ENCODE measurements at places on chromosomes 7 and 10.

DNA sequence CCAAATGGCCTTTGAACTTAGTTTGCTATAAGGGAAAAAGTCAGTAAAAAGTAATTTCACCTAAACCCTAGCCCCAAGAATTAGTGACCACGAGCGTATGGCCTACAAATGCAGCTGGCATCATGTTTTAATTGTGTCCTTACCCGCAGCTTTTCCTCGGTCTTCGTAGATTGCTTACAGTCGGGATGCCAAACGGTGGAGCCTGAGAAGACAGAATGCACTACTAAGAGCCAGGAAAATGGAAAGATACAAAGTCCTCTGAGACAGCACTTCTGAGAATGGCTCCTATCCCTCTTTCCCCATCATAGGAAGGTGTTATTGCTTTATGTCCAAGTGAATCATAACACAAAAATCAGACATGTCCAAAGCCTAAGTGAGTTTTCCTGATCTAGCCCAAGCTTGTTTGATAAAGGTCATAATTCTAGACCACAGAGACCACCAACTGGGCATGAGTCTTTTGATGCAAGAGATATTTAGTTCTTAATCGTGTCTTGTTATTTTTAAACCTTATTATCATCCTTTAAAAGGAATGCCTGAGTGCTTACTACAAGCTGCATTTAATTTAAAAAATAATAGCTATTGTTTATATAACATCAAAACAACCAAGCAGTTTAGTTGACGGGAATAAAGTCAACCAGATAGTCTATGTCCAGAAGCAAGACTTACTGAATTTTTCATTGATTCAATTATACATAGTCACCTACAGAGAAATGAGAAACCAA, 83.7 kb upstream of the AFAP1L2 start:
- peaks cover 7% of the 10 kb centered on the region for H3K36me3 ChIP-seq
- no peak overlapping the region for H3K4me3 ChIP-seq
- H3K27ac ChIP-seq = no peak overlapping the region
- peaks cover 10% of the 10 kb centered on the region for H3K4me1 ChIP-seq
- DNase-seq = no peak
- H3K27me3 ChIP-seq = no peaks in the 10 kb centered on the region

DNA sequence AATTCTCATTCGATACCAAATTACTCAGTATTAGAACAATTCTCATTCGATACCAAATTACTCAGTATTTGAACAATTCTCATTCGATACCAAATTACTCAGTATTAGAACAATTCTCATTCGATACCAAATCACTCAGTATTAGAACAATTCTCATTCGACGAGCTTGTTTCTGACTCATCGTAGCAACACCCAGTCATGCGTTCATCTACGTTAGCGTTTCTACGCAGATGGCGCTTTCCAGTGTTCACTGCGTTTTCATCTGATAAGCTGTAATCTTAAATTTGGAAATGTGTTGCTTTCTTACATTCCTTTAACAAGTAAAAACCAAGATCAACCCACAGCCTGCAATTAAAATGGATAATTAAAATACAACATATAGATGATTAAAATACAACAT, 276.3 kb downstream of the ZMYND11 start:
- H3K4me1 ChIP-seq = no peaks in the 10 kb centered on the region
- H3K27ac ChIP-seq = no peak overlapping the region
- H3K27me3 ChIP-seq = no peaks in the 10 kb centered on the region
- H3K36me3 ChIP-seq = peaks cover 43% of the 10 kb centered on the region
- DNase-seq = no peak

DNA sequence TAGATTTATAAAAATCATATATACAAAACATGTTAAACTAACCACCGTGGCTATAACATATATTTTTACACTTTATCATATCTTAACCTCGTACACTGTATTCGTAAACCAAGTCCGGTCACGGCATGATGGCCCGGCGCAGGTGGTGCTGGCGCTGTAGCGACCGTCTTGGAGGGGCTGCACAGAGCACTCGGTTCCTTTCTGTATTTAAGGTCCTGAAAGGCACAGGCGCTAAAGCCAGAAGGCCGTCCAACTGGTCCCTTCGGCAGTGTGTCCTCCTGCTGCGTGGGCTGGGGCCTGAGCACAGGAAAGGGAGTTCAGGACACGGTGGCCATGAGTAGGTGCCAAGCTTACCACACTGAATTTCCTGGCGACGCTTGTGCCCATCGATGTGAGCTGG, 33.8 kb downstream of the AMZ1 start:
- no peak overlapping the region for H3K27ac ChIP-seq
- no peak overlapping the region for H3K4me3 ChIP-seq
- DNase-seq = no peak
- H3K4me1 ChIP-seq = peaks cover 13% of the 10 kb centered on the region

- no peaks in the 10 kb centered on the region for H3K36me3 ChIP-seq
- H3K27ac ChIP-seq = no peak overlapping the region
- no peak for DNase-seq
- no peaks in the 10 kb centered on the region for H3K4me1 ChIP-seq
- no peak overlapping the region for H3K4me3 ChIP-seq
- H3K27me3 ChIP-seq = no peaks in the 10 kb centered on the region
These were observed 15.6 kb upstream of the CXCL12 start for GRCh38 chr10:44400541-44400940.

DNA sequence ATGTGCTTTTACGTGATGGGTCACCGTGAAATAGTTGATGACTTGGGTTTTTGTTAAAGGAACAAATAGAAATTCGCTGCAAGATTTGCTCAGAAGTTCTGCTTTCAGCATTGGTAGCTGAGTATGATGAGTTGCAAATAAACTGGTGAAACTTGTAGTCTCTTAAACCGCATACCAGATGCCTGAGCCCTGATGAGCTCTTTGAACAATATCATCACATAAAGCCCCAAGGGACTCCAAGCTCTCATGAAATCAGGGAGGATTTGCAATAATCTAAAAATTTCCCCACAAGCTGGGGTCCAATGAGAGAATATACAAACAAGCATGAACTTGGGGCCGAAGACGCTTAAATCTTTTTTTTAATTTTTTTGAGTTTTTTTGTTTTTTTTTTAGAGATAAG, 312.4 kb downstream of the CALN1 start:
- no peaks in the 10 kb centered on the region for H3K27me3 ChIP-seq
- no peak for DNase-seq
- no peak overlapping the region for H3K27ac ChIP-seq

DNA sequence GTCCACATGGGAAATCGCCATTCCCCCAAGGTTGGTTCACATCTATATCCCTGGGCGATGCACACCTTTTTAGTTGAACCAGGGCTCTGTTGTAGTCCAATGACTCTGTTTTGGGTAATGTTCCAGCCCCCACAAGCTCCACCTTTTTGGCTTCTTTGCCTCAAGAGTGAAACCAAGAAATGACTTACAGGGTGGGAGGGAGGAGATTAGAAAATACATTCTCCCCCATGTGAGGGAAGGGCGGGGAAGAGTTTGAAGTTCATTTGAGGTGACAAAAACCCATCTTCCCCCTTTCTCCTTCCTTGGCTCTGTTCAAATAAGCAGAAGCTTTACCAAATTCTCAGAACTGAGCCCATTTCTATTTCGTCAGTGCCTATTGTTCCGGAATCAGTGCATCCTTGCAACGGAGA, 82.8 kb downstream of the GATA3 start:
- H3K36me3 ChIP-seq = no peaks in the 10 kb centered on the region
- no peaks in the 10 kb centered on the region for H3K27me3 ChIP-seq
- H3K4me3 ChIP-seq = no peak overlapping the region

- DNase-seq = no peak
- peaks cover 73% of the 10 kb centered on the region for H3K36me3 ChIP-seq
- H3K27ac ChIP-seq = no peak overlapping the region
- no peaks in the 10 kb centered on the region for H3K27me3 ChIP-seq
These were observed 7.3 kb downstream of the TBRG4 start for GRCh38 chr7:45103958-45104843.

GRCh38 chr7:150368884-150369747, 494 bp downstream of the REPIN1 start:
- no peaks in the 10 kb centered on the region for H3K27me3 ChIP-seq
- peak overlapping the region; percentile 93 for H3K27ac ChIP-seq
- peak overlapping the region; percentile 81 for H3K4me3 ChIP-seq
- peaks cover 23% of the 10 kb centered on the region for H3K4me1 ChIP-seq
- peak; percentile 69 for DNase-seq

DNA sequence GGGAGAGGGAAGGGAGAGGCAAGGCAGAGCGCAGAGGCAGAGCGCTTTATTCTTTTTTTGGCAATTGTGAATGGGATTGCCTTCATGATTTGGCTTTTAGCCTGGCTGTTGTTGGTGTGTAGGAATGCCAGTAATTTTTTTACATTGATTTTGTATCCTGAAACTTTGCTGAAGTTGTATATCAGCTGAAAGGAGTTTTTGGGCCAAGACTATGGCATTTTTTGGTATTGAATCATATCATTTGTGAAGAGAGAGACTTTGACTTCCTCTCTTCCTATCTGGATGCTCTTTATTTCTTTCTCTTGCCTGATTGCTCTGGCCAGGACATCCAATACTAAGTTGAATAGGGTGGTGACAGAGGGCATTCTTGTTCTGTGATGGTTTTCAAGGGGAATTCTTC, 291.3 kb downstream of the REEP3 start:
- no peaks in the 10 kb centered on the region for H3K27me3 ChIP-seq
- H3K4me1 ChIP-seq = no peaks in the 10 kb centered on the region
- no peak for DNase-seq
- no peak overlapping the region for H3K4me3 ChIP-seq
- no peaks in the 10 kb centered on the region for H3K36me3 ChIP-seq
- no peak overlapping the region for H3K27ac ChIP-seq

- no peaks in the 10 kb centered on the region for H3K4me1 ChIP-seq
- no peaks in the 10 kb centered on the region for H3K36me3 ChIP-seq
- no peaks in the 10 kb centered on the region for H3K27me3 ChIP-seq
- peak overlapping the region; percentile 76 for H3K27ac ChIP-seq
- DNase-seq = no peak
- H3K4me3 ChIP-seq = no peak overlapping the region
These were observed 13.5 kb upstream of the RPEL1 start for GRCh38 chr10:103232131-103232673.

- H3K27me3 ChIP-seq = no peaks in the 10 kb centered on the region
- H3K4me3 ChIP-seq = no peak overlapping the region
- peaks cover 6% of the 10 kb centered on the region for H3K4me1 ChIP-seq
- no peaks in the 10 kb centered on the region for H3K36me3 ChIP-seq
- no peak for DNase-seq
These were observed 12.8 kb upstream of the CRHR2 start for GRCh38 chr7:30694774-30695721.

DNA sequence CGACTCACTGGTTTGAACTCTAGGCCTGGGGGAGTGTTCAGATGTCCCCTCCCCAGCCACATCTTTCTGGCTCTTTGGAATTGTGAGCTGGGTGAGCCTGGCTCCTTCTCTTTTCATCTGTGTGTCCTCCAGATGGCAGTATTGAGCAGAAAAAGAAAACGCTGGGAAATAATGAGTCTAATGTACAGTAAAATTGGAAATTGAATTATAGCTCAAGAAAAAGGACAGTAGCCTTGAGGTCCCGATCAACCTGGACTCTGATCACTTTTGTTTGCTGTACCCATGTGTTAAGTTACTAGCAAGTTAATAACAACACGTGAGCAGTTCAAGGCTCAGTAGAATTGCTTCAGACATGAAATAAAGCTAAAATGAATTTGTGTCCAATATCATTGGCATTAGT, 77.9 kb downstream of the SNX10 start:
- no peak overlapping the region for H3K4me3 ChIP-seq
- H3K27me3 ChIP-seq = no peaks in the 10 kb centered on the region
- no peaks in the 10 kb centered on the region for H3K36me3 ChIP-seq
- peak; percentile 35 for DNase-seq

DNA sequence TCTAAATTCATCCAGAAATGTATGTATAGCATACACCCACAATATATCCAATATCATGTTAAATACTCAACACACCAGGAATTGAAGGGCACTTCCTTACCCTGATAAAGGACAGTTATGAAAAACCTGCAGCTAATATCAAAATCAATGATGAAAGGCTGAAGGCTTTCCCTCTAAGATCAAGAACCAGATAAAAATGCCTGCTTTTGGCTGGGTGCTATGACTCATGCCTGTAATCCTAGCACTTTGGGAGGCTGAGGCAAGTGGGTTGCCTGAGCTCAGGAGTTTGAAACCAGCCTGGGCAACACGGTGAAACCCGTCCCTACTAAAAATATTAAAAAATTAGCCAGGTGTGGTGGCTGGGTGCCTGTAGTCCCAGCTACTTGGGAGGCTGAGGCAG, 21.6 kb upstream of the UPP1 start:
- no peak overlapping the region for H3K4me3 ChIP-seq
- H3K4me1 ChIP-seq = no peaks in the 10 kb centered on the region
- H3K27me3 ChIP-seq = no peaks in the 10 kb centered on the region
- no peak for DNase-seq

DNA sequence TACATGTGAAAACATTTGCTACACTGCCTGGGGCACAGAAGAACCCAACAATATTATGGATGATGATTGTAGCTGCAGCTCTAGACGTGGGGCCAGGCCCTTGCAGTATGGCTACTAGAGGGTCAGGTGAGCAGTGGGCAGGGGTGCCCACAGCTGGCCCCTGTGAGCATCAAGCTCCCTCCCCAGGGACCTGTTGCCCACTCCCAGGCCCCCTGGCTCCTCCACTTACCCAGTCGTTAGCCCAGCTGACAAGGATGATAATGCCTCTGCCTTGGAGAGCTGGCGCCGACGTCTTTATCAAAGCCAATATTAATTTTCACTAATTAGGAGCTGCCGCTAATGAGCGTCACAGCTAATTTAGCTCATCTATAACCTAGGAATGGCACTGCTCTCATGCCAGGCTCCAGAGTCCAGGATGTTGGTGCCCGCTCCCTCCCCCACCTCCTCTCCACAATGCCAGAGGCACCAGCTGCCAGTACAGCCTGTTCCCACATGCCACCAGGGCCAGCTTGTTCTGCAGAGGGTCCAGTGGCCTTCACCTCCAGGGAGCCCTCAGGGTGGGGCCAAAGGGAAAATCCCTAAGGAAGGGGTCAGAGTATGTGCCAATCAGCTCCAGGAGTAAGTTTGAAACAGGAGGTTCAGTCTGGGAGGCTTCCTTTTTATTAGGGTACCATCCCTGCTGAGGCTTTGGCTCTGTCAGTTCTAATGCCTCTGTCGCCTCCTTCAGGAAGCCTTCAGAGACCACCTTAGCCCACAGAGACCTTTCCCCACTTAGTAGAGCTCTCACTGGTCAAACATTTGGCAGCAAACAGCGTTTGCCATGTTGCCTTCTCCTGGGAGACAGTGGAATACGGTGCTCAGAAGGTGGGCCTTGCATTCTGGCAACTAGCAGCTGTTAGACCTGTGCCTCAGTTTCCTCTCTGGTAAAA, 77.2 kb downstream of the CDH23 start:
- no peaks in the 10 kb centered on the region for H3K27me3 ChIP-seq
- H3K4me1 ChIP-seq = peaks cover 22% of the 10 kb centered on the region
- no peak overlapping the region for H3K27ac ChIP-seq
- H3K4me3 ChIP-seq = no peak overlapping the region

All from upper lobe of left lung (tissue), 6 donors.